Stimulated activated CD4-positive, alpha-beta T cell treated with anti-CD3 and anti-CD28 coated beads, Interleukin-2, amount 100 ng/mL, for 48 hours (primary cell): ENCODE measurements at places on chromosomes 1 and 21.

- no peak for DNase-seq
These were observed 385.5 kb downstream of the SIPA1L2 start for GRCh38 chr1:232244426-232244825.

GRCh38 chr1:13945856-13946255 is 245.9 kb downstream of the PRDM2 start:
- no peak for DNase-seq

DNA sequence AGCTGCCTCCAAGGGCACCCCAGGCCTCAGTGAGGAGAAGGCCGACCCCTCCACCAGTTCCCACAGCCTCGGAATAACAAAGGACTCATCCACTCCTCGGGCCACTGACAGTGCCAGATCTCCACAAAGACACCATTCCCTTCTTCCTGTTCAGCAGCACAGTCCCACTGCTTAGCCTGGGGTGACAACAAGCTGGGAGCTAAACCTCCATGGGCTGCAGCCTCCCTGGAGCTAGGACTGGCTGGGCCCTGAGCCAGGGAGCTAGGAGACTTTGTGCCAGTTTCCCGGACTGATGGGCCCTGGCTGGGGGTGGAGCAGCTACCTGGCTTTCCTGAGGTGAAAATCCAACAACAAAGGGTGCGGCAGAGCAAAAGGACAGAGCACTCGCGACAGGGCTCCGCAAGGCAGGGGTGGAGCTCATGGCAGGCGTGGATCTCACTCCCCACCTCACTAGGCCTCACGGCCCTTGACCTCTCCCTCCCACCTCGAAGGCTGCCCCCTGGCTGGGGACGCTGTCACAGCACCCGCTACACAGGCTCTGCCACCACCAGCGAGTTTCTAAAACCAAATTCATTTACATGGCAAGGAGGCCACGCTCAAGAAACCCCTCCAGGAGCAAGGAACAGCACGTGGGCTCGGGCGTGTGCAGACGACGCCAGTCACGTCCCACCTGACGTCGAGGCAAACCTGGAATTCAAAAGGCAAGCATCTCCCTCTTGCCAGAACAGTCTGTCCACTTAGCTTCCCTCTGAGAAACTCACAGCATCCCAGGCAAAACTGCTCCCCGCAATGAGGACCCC is 13.8 kb downstream of the SLC35E2B start:
- no peak for DNase-seq

GRCh38 chr1:47555306-47555705 is 117.5 kb downstream of the FOXD2 start:
- no peak for DNase-seq

DNA sequence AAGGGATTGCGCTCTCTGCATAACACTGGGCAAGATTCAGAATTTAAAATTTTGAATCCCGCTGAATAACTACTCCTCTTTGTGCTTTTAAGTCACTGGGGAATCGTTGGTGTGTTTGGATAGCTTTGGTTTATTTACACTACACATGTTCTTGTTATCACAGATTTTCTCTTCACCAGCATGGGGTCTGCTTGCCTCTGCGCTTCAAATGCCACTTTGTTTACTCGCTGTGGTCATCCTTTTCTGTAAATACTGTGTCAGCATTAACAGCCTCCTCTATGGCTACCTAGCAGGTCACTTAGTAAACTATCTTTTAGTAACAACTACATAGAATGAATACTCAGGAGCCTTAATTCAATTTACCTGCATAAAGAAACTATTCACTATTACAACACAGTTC is 14.4 kb upstream of the KCNH1 start:
- no peak for DNase-seq

GRCh38 chr1:200970771-200971427 is 52.6 kb downstream of the KIF21B start:
- DNase-seq: no peak
